Activated T-cell treated with anti-CD3 and anti-CD28 coated beads, Interleukin-2, amount 50 U/mL, for 48 hours (primary cell): ENCODE measurements at places on chromosomes 16 and 17.

DNA sequence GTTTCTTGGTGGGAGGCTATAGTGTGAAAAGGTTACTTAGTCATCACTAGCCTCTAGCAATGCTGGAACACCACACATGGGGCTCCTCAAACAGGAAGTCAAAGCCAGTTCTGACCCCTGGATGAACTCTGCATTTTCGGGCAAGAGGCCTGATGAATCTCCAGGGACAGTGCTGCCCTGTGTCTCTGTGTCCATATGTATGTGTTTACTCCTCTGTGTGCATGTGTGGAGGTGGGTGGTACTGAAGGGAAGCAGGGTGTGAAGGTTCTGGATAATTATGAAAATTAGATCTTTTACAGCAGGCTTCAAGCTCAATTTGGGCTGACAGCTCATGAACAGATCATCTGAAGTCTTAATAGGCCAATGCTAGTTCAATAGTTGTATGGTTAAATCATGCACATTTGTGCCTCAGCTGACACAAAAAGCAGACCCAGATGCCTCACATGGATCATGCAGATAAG lies 133.6 kb downstream of the SNX11 start:
- DNase-seq = peak; percentile 35

- no peak for DNase-seq
These were observed 22.3 kb upstream of the DHX40 start for GRCh38 chr17:59542960-59543635.

DNA sequence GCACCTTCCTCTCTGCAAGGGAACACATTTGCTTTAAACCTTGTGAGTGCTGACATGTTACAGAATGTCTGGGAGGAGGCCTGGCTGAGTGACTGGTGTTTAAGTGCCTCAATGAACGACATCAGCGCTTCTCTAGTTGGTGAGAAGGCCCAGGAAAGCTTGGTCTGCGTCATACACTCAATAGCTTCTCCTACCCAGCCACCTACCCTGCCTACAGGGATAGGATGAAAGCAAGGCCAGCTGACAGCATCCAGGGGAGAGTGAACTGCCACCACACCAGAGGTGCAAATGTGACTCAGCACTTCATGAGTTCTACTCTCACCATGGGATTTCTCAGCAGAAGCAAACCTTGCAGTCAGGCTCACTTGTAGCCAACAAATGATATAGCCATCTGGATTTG lies 31.7 kb upstream of the CFAP20 start:
- no peak for DNase-seq

GRCh38 chr17:5378566-5379207 lies 40.8 kb downstream of the NUP88 start:
- no peak for DNase-seq

- DNase-seq = no peak
These were observed 7.4 kb downstream of the ZNF689 start for GRCh38 chr16:30602616-30603277.

DNA sequence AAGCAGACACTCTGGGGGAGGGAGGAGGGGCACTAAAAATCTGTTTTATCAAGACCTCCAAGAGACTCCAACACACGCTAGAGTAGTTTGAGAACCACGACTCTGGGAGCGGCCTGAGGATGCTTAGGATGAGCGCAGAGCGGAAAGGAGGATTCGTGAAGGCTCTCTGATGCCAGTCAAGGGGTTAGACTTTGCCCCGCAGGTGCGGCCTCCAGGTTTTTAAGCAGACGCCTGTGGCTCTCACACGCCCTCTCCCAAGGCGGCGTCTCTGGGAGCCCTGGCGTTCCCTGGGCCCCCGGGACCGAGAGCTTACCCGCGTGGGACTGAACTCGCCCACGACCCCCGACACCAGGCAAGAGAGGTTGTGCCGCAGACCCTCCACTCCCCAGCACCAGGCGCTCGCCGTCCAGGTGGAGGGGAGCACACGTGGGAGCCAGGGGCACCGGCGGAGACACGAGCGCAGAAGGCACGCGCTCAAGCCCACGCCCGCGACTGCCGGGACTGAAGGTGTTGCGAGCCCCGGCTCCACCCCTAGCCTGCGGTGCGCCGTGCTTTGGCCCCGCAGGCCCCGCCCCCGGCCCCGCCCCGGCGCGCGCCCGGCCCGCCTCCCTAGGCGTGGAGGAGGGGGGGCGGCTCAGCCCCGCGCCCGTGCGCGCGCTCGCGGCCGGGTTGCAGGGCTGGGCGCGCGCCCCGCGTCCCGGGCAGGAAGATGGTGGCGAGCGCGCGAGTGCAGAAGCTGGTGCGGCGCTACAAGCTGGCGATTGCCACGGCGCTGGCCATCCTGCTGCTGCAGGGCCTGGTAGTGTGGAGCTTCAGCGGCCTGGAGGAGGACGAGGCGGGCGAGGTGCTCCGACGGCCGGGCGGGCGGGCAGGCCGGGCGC lies at the start of gene XYLT2:
TSS of gene XYLT2 (plus strand) at position 695 of the 881 bp plus-strand sequence. CDS start at position 710, 15 bp downstream.
- DNase-seq = peak; percentile 92

- no peak for DNase-seq
These were observed 17.3 kb downstream of the MGRN1 start for GRCh38 chr16:4641895-4642294.

DNA sequence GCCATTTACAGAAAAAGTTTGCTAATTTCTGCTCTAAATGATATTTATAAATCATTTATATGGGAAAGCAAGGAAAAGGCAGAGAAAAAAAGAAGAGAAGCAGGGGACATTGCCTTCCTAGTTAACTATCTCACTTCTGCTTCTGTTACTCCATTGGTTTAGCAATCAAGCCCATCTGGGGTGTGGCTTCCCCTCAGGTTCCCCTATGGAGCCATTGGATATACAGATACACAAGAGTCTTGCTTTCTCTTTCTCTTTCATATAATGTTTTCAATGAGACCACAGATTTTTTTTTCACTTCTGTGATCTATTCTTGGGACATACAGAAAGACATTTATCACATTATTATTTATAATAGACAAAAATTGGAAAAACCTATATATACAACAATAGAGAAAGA lies 105.6 kb upstream of the TOM1L1 start:
- DNase-seq = no peak

- peak; percentile 55 for DNase-seq
These were observed 3.8 kb upstream of the SNX20 start for GRCh38 chr16:50684823-50685461.

GRCh38 chr17:62892061-62892675 lies 73.9 kb upstream of the TANC2 start:
- DNase-seq = no peak

DNA sequence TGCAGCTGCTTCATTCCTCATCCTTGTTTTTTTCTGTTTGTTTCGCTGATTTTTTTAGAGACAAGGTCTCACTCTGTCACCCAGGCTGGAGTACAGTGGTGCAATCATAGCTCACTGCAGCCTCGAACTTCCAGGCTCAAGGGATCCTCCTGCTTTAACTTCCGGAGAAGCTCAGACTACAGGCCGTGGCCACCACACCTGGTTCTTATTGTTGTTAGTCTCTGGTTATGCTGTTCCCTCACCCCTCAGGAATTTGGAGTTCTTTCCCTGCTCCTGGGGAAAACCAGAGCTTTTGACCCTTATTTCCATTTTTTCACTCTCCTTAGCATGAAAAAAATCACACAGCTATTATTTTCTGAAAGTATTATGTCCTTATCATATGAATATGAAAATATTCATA lies 1.8 kb downstream of the ODF4 start:
- no peak for DNase-seq

- no peak for DNase-seq
These were observed 28.8 kb upstream of the XYLT2 start for GRCh38 chr17:50317121-50317520.

DNA sequence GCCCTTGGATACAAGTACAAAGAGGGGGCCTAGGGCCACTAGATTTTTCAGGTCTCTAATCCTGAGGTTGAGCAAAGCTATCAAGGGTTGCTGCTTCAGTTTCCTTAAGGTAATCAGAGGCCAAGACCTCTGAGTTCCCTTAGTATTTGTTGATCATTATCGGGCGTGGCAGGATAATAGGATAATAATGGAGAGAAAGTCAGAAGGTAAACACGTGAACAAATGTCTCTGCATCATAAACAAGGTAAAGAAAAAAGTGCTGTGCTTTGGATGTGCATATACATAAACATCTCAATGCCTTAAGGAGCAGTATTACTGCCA lies 41.5 kb upstream of the YPEL2 start:
- no peak for DNase-seq

DNA sequence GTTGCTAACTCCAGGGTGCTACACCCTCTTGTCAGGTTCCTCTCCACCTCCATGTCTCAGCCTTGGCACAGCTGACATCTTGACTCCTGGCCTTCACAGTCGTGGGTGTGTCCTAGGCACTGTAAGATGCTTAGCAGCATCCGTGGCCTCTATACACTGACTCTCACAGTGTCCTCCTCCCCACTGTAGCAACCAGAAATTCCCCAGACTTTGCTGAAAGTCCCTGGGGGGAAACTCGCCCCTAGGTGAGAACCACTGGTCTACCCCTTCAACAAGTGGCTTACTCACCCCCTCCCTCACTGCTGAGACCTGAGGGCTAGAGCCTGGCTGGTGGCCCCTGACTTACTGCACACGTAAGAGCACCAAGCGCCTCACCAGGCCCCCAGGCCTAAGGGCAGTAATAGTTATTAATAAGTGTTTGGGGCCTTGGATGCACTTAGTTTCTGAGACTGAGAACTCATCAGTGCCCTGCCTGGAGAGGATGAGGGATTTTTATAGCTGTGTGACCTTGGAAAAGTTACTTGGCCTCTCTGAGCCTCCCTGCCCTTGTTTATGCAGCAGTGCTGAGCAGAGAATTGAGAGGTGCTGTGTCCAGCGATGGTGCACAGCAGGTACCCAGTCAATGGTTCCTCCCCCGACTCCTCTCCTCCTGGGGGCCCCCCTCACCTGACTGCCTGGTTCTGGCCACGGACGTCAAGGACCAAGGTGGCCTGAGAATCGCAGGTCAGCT lies 67.1 kb downstream of the RMI2 start:
- no peak for DNase-seq
